ENCODE measurements at places on chromosomes 5 and 9.
A peak's percentile ranks its signal among the peaks of the same experiment; 100 is the strongest.

- DNase-seq = peak; percentile 97
These were observed 9.0 kb downstream of the RGS14 start for GRCh38 chr5:177366528-177367322.

DNA sequence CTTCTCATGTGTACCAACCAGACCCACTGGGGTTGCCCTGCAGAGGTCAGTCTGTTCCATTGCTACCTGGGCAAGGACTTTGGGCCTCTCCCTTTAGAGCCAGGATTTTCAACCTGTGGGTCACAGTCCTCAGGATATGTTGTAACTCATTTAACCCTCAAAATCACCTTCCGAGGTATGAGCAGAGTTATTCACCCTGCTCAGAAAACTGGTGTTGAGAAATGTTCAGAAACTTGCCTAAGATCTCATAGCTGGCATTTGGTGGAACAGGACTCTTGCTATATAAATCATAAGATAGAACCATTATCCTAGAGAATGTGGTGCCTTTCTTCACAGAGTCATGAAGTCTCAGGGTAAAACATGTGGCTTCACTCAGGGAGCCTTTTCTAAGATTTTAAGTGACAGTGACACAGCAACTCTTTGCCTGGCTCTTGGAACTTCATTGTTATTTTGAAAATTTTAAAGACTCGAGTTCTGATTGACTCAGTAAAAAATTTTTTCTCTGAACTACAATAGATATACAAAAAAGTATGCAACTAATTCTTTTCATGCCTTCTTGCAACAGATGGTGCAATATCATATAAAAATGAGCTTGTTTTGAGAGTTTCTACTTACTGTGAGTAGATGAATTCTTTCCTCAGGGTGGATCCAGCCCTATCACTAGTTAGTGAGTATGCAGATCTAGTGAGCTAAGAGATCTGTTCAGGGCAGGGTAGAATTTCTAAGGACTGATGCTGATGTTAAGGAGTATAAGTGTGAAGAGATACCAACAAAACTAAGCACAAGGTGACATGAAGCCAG, 29.5 kb downstream of the CAST start:
- no peak for DNase-seq

GRCh38 chr5:176732736-176733405, 77.5 kb upstream of the UNC5A start:
- no peak for DNase-seq

DNA sequence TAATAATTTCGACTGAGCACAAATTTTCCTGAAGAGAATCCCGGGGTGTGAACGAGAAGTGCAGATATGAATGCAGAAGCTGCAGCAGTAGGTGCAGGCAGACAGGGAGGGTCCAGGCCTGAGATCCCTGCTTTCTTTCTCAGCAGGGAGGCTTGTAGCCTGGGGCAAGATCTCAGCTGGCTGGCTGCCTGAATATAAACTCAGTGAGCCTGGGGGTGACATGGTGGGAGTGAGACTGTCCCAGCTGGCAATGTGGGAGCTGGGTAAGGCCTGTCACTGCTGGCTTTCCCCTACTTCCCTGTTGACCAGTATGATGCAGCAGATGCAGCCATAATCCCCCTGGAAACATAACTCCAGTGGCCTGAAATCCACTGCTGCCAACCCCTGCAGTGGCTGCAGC, 325.2 kb downstream of the CETN3 start:
- DNase-seq = no peak

DNA sequence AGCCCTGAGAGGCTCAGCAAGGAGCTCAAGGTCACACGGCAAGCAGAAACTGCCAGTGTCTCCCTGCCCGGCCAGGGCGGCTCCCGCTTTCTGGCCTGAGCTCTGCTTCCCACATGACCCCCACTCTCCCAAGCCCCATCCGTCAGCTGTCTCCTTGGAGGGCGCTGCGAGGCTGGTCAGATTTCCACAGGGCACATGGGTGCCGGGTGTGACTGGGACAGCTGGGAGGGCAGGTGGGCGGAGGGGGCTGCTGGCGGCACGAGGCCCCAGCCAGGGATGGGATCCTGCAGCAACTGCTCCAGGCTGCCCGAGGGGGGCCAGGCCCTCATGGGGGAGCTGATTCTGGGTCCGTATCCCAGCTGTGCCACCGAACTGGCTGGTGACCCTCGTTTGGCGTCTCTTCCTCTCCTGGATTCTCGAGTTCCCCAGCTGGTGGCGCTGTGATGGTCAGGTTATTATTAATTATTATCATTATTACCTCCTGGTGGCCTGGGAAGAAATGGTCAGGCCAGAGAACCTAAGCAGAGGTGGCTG, 12.9 kb upstream of the WDR38 start:
- DNase-seq = no peak

- DNase-seq = peak; percentile 15
These were observed 200.5 kb upstream of the POU5F2 start for GRCh38 chr5:93941897-93942296.

GRCh38 chr9:93159601-93160471, 24.1 kb upstream of the WNK2 start:
- peak; percentile 82 for DNase-seq

DNA sequence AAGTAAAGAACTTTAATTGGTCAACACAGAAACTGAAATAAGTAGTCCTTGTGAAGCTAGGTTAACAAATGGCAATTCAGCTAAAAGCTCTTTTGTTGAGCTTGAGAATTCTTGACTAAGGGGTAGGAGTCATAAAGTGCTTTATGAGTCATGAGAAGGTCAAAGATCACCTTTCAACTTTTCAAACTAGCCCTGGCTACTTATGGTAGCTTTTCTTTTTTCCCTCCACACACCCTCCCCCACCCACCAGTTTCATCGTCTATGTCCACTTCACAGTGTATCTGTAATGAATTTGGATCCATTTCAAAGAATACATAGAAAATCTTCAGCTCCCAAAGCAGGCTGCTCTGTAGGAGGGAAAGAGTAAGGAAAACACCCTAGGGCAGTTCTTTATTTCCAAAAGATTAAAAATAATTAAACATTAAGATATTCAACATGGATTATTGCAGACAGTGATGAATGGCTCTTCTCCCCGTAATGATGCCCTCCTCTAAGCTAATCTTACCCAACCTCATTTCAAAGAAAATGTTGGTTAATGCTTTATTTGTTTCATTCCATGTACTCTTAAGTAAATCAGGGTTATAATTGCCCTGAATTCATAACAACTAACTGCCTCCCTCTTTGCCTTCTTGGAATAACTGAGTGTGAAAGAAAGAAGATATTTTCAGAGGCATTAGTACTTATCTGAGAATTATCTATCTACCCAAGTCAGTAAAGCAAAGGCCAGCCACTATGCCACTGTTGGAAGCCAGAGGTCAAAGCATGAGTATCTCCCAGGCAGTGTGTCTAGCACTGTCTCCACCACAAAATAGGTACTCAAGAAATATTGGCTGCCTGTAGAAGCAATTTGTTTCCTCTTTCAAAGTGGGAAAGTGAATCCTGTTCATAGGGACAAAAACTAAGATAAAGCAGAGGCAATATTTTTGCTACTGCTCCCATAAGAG, 290.6 kb downstream of the PIK3R1 start:
- DNase-seq = no peak

DNA sequence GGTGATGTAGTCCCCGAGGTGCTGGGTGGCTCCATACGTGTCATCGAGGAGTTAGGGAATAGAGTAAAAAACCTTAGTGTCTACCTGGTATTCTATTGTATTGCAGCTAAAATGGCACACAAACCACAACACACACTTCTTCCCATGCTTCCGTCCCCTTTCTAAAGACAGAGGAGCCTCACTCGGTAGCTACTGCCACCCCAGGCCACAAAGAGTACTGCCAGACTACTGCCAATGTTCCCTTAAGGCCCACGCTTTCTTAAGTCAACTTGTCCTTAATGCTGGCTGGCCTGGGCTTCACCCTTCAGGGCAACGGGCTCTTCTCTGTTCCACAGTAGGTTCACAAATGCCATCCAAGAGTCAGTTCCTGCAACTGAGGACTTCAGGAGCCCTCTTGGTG, 673.0 kb downstream of the ELAVL2 start:
- no peak for DNase-seq

DNA sequence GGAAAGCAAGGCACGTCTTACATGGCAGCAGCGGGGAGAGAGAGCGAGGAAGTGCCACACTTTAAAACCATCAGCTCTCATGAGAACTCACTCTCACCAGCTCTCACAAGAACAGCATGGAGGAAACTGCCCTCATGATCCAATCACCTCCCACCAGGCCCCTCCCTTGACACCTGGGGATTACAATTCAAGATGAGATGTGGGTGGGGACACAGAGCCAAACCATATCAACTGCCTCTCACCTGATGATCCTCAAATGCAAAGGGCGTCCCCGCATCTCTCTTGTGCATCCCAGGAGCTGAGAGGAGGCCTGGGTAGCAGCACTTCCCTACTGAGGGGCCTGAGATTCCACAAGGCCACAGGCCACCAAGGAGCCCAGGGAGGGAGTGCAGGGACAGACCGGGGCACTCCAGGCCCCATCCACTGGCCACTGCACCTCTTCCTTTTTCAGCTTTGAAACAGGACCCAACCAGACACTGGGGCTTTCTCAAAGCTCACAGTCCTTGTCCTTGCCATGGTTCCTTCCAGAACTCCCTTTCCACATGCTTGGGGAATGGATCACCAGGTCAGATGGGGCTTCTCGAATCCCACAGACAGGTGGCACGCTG, 54.5 kb upstream of the IL17B start:
- DNase-seq = peak; percentile 71

GRCh38 chr5:113194125-113194524, 217.5 kb downstream of the DCP2 start:
- DNase-seq = no peak

DNA sequence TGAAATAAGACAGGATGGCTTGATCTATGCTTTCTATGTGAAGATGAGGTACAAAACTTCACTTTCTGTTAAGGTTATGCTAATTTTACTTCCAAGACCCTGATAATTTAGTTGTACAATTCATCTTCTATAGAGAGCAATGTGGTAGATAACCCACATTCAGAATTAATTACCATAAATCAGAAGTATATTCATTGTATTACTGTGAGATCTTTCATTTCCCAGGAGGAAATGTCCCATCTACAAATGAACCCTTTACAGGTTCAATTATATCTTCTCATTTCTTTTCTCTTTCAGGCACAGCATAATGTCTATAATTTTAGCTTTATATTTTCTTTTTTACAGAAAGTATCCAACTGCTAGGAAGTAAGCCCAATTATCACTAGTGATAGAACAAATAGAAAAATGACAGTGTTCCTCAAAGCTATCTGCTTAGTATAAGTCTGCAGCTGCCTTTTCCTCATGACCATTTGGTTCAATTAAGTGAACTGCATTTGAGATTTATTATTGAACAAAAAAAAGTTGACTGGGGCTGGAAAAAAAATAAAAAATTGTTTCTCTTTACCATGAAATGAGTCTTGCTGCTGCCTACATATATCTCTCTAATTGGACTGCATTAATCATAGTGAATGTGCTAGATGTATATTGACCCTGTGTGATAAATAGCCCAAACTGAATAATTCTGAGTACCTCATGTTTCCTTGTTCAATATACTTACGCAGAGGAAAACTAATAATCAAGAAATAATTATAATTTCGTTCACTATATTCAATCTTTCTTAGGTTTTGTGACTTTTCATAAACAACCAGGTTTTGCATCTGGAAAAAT, 1329.4 kb downstream of the PTPRD start:
- DNase-seq = no peak

- no peak for DNase-seq
These were observed 292.5 kb downstream of the SPATA31D1 start for GRCh38 chr9:82281066-82281465.

DNA sequence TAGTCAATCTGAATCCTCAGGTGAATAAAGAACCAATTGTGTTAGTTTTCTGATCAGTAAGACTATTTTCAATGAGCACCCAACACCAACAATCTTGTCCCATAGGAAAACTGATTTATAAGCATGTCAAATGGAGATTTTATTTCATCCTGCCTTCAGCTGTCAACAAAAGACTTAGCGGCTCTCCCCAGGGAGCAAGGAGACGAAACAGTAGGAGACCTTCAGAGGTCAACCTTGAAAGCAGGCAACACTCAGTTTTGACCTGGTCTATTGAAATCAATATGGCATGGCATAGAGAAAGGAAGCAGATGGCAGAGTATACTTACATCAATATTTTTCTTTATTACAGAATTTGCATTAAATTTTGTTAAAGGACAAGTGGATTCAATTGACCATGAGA, 34.1 kb downstream of the ZNF622 start:
- DNase-seq = no peak

DNA sequence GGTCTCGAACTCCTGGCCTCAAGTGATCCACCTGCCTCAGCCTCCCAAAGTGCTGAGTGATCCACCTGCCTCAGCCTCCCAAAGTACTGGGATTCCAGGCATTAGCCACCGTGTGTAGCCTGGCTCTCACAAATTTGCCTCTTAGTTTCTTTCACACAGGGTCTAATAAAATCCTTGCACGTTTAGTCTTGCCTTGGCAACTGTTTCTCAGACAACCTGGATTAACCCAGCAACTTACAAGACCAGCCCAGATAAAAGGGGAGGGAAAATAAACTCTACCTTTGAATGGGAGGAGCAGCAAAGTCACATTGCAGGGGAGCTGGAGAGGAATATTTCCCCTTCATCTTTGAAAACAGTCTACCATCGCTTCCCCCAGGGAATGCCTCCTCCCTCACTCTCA, 29.3 kb upstream of the GNA14 start:
- DNase-seq = no peak

GRCh38 chr5:35830587-35830986, 26.1 kb upstream of the IL7R start:
- DNase-seq = no peak

DNA sequence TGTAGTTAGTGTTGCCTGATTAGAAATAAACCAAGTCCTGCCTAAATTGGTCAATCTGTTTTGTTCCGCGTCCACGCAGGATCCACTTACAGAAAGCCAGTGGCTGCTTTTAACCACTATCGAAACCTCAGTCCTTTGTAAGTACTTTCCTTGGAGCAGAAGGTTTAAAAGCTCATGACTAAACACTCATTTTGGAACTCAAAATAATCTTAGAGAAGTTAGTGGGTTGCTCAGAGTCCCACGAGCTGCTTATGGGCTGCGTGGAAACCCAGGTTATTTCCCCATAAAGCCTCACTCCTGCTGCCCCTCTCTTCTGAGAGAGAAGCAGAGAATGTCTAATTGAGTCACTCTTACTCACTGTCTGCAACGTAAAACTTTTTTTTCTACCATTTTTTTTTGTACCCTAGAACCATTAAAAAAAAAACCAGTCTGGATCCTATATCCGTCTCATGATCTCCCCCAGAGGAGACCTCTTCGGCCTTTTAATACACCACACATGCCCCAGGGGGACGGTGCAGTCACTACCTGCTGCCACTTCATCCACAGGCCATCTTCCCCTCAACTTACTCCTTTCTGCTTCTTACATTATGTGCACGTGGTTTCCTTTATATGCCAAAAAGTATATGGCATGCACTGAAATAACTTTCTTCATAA, 7.6 kb downstream of the BASP1 start:
- peak; percentile 38 for DNase-seq

DNA sequence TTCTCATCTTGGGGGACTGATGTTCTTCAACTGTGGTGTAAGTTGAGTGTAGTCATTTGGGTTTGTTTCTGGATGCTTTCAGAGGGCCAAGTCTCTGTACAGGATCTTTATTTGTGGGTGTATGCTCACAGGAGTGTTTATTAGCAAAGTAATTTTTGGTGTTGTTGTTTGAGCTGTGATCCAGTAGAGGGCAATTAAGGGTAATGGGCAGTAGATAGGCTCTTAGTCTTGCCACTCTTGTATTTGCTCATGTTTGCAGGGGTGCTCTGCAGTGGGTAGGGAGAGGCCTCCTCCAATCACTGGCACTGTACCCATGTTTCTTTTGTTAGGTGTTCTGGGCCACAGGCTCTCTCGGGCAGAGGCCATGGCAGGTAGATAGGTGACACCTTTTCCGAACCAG, 45.9 kb upstream of the ITGA2 start:
- DNase-seq = no peak
